Hindlimb muscle (tissue), 1 donor: ENCODE measurements at places on chromosomes 7 and 10.
A peak's percentile ranks its signal among the peaks of the same experiment; 100 is the strongest.

DNA sequence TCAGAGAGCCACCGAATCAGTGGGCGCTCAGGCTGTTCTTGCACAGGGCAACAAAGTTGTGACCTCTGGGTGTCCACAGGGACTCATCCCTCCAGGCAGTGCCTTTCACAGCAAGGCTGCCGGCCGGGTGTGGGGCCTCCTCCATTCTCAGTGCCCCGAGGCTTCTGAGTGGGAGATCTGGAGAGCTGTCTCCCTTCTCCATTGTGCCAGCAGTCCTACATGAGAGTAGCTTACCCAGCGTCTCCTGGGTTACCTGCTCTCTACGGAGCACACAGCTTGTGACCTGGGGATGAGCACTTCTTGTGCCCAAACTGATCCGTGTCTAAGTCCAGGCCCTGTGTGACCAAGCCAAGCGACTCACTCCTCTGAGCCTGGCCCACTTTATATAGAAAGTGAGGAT is 240.9 kb upstream of the GRB10 start:
- DNase-seq, result no peak

DNA sequence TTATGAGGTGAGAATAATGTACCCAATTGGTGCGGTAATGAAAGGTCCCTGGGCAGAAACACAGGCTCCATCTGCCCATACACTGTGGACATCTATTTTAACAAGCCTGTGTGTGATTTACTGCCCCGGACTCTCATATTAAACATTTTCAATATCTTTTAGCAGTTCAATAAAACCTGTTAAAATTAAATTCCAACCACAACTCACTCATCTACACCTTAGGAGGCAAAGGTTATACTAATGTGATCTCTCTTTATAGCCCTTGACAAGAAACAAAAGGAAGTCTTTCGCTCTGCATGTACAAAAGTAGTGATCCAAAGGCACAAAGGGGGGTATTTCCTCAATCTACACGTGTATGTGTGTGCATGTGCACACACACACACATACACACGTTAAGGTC is 186.0 kb downstream of the PARD3 start:
- no peak for DNase-seq

GRCh38 chr10:31584098-31584631 is 265.1 kb downstream of the ZEB1 start:
- DNase-seq, result no peak

DNA sequence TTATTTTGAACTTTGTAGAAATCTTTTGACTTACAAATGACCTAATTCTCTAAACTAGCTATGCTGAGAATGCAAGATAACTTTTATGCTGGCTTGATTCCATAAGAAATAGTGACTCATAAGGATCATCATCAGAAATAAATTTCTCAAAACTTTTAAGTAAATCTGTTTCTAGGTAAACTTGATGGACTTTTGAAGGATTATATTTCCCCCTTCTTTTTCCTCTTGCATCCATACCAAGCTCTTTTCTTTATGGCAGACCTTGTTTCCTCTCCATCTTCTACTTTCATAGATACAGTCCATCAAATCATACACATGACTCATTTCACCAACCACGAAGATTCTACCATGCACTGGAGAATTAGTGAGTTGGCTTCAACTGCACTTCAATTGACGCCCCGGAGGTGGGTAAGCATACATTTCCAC is 336.3 kb downstream of the KCNMA1 start:
- DNase-seq, result no peak

- no peak for DNase-seq
Measured at GRCh38 chr7:6205971-6206660, 66.3 kb downstream of the CYTH3 start.

DNA sequence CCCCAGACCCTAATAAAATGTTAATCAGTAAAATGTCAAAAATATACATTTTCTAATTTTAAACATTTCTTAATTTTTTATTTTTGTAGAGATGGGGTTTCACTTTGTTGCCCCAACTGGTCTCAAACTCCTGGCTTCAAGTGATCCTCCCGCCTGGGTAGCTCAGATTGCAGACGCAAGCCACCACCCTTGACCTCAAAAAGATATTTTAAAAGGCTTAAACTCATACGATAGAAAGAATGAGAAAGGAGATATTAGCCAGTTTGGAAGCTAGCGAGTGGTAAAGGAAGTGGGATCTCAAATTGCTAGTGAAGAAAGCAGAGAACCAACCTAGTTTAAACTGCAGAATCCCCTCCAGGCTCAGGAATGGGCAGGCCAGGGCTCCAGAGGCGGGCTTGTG is 4.5 kb downstream of the WIPI2 start:
- no peak for DNase-seq

DNA sequence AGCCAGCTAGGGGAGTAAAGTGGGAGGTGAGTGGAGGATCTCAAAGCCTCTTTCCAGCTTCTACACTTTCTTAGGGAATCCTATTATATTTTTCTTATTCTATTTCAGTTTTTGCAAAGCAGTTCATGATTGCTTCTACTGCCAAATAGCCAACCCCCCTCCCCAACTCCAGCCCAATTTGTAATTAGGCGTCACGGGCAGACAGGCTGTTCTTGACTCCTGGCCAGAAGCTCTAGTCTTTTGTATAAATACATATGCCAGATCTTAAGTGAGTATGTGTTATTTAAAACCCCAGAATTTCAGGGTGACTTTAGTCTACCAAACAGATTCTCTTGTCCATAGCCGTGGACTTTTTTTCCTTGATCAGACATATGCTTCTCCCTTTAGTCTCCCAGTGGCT is 255.2 kb downstream of the BUB3 start:
- no peak for DNase-seq

- no peak for DNase-seq
Measured at GRCh38 chr7:49089717-49090116, 165.4 kb downstream of the CDC14C start.

DNA sequence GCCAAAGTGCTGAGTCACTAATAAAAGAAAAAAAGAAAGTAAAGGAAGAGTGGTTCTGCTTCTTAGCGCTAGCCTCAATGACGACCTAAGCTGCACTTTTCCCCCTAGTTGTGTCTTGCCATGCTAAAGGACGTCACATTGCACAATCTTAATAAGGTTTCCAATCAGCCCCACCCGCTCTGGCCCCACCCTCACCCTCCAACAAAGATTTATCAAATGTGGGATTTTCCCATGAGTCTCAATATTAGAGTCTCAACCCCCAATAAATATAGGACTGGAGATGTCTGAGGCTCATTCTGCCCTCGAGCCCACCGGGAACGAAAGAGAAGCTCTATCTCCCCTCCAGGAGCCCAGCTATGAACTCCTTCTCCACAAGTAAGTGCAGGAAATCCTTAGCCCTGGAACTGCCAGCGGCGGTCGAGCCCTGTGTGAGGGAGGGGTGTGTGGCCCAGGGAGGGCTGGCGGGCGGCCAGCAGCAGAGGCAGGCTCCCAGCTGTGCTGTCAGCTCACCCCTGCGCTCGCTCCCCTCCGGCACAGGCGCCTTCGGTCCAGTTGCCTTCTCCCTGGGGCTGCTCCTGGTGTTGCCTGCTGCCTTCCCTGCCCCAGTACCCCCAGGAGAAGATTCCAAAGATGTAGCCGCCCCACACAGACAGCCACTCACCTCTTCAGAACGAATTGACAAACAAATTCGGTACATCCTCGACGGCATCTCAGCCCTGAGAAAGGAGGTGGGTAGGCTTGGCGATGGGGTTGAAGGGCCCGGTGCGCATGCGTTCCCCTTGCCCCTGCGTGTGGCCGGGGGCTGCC is at the start of gene IL6:
Gene IL6 (plus strand): TSS at position 294 of the 807 bp plus-strand sequence. CDS start 63 bp downstream, at position 357.
- DNase-seq, result peak; percentile 74

GRCh38 chr10:29546773-29547313 is 87.9 kb downstream of the SVIL start:
- DNase-seq, result no peak

- no peak for DNase-seq
Measured at GRCh38 chr7:150738591-150739001, 1.4 kb downstream of the GIMAP5 start.

GRCh38 chr7:38760226-38760625 is 129.1 kb upstream of the AMPH start:
- no peak for DNase-seq

DNA sequence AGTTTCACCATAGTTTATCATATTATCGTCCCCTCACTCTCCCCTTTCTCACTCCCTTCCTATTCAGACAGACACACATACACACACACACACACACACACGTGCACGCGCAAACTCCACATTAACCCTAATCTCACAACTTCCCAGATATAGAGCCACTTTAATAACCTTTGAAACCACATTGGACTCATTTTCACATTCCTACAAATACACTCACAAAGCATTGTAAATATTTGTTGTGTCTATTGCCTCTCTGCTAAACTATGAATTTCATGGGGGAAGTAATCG is 433.6 kb downstream of the GRM8 start:
- no peak for DNase-seq

- no peak for DNase-seq
Measured at GRCh38 chr10:114708717-114709335, 50.8 kb upstream of the ABLIM1 start.

DNA sequence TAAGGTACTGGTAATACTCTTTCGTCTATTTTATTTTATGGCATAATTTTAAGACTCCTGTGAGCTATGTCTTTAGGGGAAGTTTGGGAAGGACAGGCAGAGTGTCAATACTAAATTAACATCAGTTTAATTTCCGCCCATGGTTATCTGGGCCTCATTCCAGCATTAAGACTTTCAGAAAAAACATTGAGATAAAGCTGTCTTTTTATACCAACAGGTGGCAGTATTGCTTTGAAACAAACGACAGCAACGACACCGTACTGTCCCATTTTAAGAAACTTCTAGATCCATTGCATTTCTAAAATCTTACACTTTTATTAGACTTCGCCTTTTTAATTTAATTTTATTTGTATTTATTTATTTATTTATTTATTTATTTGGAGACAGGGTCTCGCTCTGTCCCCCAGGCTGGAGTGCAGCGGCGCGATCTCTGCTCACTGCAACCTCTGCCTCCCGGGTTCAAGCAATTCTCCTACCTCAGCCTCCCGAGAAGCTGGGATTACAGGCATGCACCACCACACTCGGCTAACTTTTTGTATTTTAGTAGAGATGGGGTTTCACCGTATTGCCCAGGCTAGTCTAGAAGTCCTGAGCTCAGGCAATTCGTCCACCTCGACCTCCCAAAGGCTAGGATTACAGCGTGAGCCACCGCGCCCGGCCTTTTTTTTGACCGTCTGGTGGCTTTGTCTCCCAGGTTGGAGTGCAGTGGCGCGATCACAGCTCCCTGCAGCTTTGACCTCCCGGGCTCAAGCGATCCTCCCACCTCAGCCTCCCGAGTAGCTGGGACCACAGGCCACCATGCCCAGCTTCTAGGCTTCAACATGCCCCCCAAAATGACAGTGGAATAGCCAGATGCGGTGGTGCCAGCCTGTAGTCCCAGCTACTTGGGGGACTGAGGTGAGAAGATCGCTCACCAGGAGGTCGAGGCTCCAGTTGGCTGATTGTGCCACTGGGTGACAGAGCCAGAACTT is 78.7 kb upstream of the C1GALT1 start:
- DNase-seq, result peak; percentile 52

DNA sequence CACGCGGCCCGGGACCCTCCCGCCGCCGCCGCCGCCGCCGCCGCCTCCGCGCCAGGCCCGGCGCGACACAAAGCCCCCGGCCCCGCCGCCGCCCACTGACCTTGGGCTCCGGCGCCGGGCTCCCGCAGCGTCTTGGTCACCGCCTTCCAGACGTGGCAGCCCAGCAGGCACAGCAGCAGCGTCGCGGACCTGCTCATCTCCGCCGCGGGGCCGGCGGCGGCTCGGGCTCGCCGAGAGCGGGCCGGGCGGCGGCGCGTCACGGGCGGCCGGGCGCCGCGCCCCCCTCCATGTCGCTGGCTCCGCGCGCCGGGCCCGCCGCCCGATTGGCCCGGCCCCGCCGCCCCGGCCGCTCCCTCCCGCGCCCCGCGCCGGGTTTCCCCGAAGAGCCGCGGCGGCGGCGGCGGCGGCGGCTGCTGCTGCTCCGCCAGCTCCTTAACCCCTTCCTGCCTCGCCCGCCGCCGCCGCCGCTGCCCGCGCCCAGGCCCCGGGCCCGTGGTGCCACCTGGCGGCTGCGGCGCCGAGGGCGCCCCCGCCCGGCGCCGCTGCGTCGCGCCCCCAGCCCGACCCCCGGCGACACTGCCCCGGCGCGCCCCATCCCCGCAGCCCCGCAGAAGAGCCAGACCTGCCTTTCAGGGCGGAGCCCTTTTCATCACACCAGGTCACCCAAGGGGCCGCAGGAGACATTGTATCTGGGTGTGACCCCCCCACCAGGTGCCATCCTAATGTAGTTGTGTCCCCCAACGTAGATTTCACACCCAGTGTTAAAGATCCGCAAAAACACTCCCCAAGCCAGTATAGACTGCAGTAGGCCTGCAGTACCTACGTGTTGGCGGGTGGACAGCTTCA is at the start of gene FAM171A1:
Gene FAM171A1 (minus strand): TSS at position 434 of the 846 bp plus-strand sequence. CDS start 237 bp downstream, at position 197.
- peak; percentile 62 for DNase-seq

DNA sequence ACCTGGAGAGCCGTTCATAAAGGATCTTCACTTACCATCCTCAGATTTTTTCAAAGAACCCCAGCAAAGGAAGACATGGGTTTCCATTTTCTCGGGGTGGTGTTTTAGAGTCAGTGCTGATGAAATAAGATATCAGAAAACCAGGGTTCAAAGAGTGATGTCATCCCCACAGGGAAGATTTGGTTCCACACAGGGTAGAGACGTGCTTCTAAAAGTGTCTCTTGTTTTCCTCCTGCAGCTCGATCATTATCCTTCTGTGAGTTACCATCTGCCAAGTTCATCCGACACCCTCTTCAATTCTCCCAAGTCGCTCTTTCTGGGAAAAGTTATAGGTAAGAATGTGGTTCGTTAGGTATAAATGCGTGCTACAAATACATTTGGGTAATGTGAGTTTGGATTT is 323.8 kb upstream of the C7orf33 start:
- DNase-seq, result no peak

GRCh38 chr7:47256016-47256415 is 325.9 kb downstream of the TNS3 start:
- no peak for DNase-seq

DNA sequence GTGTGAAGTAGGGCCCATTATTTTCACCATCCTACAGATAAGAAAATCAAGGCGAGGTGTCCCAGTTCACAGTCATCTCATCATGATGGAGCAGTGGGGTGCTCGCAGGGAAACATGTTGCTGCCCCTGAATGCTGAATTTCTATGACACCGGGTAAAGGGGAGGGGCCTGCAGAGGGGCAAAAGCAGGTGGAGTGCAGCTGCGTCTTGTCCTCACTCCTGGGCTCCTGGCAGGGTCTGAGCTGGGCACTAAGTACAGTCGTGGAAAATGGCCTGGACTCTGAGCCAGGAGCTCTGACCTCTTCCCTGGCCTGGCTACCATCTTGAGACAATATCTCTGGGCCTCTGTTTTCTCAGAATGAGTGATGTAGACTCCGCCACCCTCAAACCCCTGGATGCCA is 253.1 kb upstream of the PITRM1 start:
- DNase-seq, result no peak
